ENCODE measurements at places on chromosomes 13 and 19.

DNA sequence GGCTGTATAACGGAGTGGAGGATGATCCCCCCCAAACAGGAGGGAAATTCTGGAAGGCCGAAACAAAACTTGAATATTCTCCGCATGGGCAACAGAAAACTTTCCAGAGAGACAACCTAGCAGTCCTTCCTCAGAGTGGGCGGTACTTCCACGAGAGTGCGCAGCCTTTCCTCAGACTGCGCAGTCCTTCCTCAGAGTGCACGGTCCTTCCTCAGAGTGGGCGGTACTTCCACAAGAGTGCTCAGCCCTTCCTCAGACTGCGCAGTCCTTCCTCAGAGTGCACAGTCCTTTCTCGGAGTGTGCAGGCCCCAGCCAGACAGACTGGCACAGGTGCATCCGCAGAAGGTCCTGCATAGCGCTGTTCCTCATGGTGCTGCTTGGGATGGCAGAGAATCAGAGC is 12.7 kb upstream of the GALP start:
- no peak for DNase-seq

DNA sequence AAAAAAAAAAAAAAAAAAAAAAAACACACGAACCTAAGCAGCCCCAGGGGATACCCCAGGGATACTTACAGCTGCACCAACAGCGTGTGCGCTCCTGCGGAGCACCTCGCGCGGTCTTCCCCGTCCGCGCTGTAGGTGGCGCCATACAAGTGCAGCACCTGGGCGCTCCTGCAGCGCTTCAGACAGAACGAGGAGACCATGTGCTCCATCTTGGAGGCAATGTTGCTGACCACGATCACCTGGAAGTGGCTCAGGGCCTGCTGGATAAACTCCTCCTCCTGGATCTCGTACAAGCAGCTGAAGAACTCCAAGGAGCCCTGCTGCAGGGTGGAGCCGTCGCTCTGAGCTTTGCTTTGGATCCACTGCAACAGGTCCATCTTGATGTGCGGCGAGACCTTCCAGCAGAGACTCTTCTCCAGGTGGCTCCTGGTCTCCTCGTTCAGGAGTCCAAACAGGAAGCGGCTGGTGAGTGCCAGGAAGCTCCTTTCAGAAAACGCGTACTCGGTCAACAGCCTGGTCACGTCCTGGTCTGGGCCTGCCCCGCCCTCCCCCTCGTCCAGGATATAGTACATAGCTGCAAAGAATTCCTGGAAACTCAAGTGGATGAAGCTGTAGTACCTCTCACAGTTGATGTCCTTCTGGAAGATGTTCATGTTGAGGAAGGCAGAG is 14.5 kb downstream of the NLRP12 start:
- DNase-seq: no peak

- no peak for DNase-seq
Measured at GRCh38 chr13:30111810-30112209, 195.5 kb downstream of the KATNAL1 start.

GRCh38 chr19:51325161-51325976 is 13.9 kb downstream of the IGLON5 start:
- no peak for DNase-seq

GRCh38 chr13:105087945-105088344 is 1447.5 kb downstream of the EFNB2 start:
- DNase-seq: no peak

- no peak for DNase-seq
Measured at GRCh38 chr19:12937093-12937926, 1.1 kb upstream of the CALR start.

DNA sequence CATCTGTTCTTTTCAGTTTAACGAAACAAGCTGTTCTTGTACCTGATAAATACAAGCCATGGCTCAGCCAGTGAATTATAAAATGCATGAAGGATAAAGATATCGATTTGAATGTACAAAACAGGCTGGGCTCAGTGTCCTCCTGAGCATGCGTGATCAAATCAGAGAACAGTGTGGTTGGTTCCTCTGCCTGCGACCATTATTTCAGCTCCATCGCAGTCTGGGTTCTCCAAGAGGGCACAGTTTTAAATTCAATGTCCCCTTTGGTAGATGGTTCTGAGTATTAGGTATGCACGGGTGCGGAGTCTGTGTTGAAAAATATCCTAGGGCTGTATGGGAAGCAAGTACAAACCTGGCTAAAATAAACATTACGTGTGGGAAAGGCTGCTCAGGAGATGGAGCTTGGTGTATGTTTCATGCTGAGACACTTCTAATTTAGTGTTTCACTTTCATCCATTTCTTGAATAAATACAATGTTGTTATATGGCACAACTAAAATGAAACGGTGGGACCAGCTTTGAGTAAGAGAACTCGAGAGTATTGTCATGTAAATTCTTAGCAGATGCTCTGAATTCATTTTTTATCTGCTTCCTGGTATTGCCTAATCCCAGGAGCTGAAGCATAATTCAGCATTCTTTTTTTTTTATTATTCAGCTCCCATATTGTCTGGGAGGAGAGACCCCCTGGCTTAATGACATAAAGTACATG is 458.7 kb downstream of the MYO16 start:
- DNase-seq: no peak

DNA sequence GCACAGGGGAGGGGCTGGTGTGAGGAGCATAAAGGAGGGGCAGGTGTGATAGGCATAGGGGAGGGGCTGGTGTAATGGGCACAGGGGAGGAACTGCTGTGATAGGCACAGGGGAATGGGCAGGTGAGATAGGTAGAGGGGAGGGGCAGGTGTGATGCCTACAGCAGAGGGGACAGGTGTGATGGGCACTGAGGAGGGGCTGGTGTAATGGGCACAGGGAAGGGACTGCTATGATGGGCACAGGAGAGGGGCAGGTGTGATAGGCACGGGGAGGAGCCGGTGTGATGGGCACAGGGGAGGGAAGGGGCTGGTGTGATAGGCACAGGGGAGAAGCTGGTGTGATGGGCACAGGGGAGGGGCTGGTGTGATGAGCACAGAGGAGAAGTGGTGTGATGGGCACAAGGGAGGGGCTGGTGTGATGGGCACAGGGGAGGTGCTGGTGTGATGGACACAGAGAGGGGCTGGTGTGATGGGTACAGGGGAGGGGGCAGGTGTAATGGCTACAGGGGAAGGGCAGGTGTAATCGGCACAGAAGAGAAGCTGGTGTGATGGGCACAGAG is 39.5 kb upstream of the POP4 start:
- no peak for DNase-seq

- DNase-seq: no peak
Measured at GRCh38 chr13:49183672-49184325, 36.3 kb upstream of the MLNR start.

DNA sequence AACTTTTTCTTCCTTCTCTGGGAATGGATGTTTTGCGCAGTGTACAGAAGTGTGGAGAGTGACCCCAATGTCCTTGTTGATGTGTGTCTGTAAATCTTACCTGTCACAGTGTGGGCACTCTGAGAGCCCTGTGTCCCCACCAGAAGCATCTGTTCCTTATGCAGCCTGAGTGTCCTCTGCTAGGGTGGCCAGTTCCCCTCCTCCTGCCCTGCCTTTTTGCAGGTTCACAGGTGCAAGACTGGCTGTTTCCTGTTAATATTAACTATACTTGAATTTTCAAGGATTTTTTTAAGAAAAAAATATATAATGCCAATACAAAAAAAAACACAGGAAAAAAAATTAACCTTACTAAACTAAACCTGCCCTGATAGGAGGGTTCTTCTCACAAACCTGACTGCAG is 12.0 kb upstream of the GRAMD1A start:
- DNase-seq: no peak

GRCh38 chr19:16373532-16373931 is 48.9 kb downstream of the KLF2 start:
- peak; percentile 57 for DNase-seq

DNA sequence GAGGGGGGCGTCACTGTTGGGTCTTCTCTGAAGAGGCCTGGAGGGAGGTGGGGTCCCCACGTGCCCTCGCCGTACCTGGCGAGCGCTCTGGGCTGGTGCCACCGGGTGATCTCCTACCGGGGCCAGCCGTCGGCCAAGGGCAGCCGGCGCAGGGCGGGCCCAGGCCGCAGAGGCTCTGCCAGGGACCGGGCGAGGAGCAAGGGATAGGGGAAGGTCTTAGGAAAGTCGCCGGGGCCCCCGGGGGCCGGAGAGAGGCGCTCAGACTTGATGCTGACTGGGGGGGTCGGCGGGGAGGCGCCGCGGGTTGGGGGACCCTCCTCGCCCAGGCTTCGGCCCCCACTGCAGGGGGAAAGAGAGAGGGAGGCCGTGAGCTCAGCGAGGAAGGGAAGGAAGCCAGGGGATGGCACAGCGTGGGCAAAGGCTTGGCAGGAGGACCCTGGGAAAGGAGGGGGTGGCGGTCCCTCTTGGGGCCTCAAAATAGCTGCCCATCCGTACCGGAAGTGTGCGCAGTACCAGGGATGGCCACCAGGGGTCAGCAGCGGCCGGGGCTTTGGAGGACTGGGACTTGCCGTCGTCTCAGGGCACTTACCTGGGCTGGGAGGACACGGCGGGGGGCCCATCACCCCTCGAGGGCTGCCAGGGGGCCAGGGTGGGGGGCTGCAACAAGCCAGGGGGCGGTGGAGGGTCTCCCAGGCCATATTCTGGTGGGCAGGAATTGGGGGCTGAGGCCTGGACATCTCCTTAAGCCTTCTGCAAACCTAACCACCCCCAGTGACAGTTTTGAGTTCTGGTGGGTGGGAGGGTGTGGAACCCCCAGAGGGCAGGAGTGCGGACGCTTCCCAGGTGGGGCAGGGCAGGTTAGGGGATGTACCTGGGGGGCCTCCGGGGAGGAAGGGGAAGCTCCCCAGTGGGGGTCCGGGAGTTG is 7.7 kb upstream of the TMEM161A start:
- DNase-seq: peak; percentile 29

DNA sequence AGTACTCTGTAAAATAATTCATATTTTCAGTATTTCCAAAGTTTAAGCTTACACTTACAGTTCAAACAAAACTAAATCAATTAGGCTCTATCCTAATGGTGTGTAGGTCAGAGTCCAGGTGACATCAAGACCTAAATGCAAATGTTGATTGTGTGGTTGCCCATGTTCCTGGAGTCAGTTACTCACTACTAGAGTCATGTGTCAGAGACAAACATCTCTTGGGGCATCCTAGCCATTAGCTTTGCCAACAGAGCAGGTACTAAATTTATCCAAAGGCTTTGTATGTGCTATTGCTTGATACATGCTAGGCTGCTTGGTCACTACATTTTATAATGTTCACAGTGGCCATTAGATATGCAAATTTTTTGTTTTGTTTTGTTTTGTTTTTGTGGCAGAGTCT is 11.7 kb downstream of the SPRY2 start:
- DNase-seq: no peak

DNA sequence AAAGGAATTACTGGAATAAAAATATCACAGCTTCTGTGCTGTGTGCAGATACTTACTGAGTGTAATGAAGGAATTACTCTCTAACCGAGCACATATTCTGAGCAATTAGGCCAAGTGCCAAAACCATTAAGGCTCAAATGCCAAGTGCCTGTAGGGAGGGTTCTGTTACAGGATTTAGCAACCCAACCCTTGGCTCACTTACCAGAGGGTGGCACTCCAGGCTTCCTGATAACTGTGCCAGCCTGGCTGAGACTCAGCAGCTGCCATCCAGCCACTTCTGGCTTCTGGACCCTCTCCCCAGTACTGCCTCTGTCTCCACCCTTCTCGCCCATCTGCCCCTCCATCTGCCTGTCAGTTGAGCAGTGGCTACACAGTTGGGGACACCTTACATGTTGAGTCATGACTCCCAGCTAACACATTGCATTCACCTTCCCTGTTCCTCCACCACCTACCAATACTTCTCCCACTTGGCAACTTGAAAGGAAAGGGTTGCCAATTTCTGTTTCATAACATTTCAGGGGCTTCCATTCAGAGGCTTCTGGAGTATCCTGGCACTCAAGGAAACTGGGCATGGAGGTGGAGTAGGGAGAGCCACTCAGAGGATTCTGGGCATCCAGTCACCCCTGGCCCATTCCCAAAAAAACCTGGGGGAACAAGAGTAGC is 110.5 kb downstream of the COG6 start:
- DNase-seq: no peak

DNA sequence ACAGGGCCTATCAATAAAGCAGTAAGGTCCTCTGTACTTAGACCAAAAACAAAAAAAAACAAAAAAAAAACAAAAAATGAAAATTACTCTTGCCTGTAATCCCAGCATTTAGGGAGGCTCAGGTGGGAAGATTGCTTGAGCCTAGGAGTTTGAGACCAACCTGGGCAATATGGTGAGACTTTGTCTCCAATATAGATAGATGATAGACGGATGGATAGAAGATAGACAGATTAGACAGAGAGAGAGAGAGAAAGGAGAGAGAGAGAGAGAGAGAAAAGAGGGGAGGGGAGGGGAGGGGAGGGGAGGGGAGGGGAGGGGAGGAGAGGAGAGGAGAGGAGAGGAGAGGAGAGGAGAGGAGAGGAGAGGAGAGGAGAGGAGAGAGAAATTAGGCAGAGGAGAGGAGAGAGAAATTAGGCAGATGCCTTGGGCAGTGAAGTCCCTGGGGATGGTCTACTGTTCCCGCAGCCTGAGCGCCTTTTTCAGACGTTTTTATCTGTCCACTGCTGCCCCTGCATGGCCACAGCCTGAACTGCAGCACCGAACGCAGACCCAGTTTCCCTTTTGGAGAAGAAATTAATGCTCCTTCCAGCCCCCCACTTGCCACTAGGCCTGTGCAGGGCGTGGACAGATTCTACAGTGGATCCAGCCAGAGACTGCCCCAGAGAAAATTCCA is 9.8 kb upstream of the ZNF627 start:
- peak; percentile 20 for DNase-seq

GRCh38 chr13:73954808-73955207 is 179.4 kb downstream of the KLF12 start:
- no peak for DNase-seq

DNA sequence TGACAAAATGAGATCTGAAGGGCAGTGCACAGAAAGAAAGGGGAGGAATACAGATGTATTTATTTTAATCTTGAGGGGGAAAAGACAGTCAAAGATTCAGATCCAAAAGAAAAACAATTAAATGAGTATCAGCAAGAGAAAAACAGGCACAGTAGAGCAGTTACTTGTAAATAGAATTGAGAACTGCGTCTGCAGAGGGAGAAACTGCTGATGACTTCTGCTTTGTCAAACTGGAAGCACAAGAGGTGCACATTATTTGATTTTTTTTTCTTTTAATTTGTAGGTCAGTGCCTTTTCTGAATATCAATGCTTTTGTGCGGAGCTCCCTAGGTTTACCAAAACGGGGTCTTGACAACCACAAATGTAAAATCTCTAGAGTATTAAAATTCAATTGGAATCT is 37.3 kb downstream of the EFNB2 start:
- no peak for DNase-seq
